ENCODE measurements at places on chromosomes 6 and 20. TPM values are rescaled to one million over a fixed set of nuclear protein-coding genes. Genes with fewer than 3 reads are reported as not detected.

Gene VGLL2
- not detected for total RNA-seq

Gene CST3
- total RNA-seq, result 416 TPM

Gene TBX18
- 17.2 TPM for total RNA-seq

Gene ZNF391
- total RNA-seq, result 0.36 TPM

Gene SLC13A3
- 0.13 TPM for total RNA-seq

Gene CGA
- total RNA-seq, result 0.29 TPM

Gene ZSCAN23
- total RNA-seq, result not detected

Gene CASP8AP2
- total RNA-seq, result 6.3 TPM

Gene GHRH
- not detected for total RNA-seq

Gene PAQR8
- 0.82 TPM for total RNA-seq

Gene PROKR2
- not detected for total RNA-seq

Gene CRYBG1
- 0.61 TPM for total RNA-seq

Gene DYNLT2
- 0.65 TPM for total RNA-seq

Gene GPSM3
- total RNA-seq, result 0.38 TPM

All from A549 treated with RU486 at 1 μM for 4 hours (cell line).